Hepatic stellate cell (primary cell): ENCODE measurements at places on chromosomes 6 and 20.

- no peak for DNase-seq
These were observed 10.7 kb upstream of the SERPINB9 start for GRCh38 chr6:2913621-2914317.

- DNase-seq, result no peak
These were observed 102.1 kb upstream of the GPR6 start for GRCh38 chr6:109875973-109876372.

DNA sequence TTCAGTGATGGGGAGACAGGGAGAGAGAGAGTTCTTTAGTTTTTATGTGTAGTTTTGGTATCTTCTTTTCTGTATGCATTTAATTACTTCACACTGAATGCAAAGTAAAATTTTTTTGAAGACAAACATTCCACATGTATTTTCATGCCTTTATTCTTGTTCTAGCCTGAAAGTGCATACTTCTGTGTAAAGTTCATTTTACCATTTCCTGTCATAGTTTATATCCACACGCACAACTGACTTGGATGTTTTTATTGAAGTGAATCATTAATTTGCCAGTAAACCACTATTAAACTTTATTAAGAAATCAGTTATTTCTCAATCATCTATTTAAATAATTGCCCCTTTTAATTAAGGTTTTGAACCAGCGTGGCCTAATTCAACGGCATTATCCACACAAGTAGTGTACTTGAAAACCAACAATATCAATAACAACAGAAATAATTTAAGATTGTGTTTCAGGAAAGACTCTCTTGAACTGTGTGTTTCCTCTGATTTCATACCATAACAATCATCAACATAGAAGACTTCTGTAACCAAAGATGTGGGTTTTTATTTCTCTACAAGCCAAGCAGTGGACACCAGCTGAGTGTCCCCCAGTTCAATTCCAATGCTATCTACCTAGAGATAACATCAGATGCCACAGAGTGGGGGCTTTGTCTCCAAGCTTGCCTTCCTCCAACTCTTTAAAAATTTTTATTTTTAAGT, 512.7 kb upstream of the JAG1 start:
- DNase-seq, result no peak

- no peak for DNase-seq
These were observed 26.2 kb downstream of the NTSR1 start for GRCh38 chr20:62734881-62735280.

DNA sequence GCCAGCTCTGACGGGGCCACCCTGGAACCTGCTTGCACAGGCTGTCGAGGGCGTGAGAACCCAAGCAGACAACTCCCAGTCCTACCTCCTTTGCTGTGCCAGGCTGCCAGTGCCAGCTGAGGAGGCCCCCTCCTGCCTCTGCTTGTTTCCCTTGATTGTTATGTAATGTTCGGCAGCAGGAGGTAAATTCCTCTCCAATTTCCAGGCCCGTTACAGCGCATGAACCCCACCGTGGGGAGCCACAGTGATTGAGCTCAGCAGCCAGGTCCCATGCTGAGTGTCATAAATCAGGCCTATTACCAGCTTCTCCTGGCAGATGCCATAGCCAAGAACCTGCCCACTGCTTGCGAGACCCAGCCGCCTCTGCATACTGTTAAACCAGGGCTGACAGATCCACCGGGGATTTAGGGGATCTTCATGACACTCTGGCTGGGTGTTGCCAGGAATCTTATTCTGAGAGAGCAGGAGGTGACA, 320.5 kb downstream of the DHX35 start:
- DNase-seq, result no peak

DNA sequence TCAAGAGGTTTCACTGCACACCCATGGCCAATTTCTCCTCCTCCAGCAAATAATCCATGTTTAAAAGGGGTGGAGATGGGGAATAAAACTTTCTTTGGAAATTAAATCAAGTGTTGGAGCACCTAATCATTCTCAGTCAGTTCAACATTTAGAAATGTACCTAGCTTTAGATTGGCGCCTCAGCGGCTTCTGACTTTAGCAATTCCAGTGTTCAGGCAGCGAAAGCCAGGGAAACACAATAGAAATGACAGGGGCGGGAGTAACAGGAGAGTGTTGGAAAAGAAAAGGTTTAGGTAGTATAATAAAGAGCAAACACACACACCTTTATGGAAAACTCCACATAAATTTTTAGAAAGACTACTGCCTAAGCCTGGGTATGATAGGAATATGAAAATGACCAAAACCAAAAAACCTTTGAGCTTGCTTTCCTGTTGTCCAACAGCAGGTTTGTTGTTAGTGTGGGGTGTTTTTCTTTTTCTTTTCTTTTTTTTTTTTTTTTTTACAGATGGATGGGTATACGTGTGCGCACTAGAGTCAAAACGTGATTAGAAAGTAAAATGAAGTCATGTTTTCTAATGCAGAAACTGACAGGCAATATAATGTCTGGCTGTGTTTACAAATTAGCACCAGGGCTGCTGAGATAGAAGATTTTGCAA, 7.7 kb downstream of the TFAP2A start:
- DNase-seq, result no peak

- peak; percentile 42 for DNase-seq
These were observed 58.0 kb downstream of the BLOC1S5 start for GRCh38 chr6:8006208-8006607.
